ENCODE measurements at places on chromosomes 11 and 22.

DNA sequence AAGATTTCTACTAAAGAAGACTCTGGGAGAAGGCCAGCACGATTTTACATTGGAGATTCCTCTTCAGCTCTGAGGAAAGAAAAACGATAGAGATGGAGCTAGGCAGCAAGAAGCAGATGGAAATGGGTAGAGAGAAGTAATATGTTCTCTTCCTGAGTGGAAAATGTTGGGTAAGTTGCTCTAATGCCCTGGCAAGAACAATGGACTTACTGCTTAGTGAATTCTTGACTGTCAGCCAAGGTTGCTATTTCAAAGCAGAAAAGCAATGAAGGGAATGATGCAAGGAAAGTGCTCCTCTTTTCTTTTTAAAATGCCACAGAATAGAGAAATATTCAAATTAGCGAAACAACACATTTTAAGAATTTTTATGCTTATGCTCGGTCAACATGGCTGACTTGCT, 38.4 kb upstream of the CWF19L2 start:
- no peak for DNase-seq

- no peak for DNase-seq
Observed at GRCh38 chr11:83004746-83005556, 66.7 kb downstream of the RAB30 start.

- DNase-seq = no peak
Observed at GRCh38 chr11:115496892-115497291, 7.3 kb downstream of the CADM1 start.

- DNase-seq = no peak
Observed at GRCh38 chr11:90646706-90647105, 423.9 kb upstream of the CHORDC1 start.
